ENCODE measurements at places on chromosomes 5 and 9. TPM values are rescaled to one million over a fixed set of nuclear protein-coding genes. Genes with fewer than 3 reads are reported as not detected.

The GSN gene
- total RNA-seq: 254 TPM

The WDR38 gene
- total RNA-seq: not detected

DNA sequence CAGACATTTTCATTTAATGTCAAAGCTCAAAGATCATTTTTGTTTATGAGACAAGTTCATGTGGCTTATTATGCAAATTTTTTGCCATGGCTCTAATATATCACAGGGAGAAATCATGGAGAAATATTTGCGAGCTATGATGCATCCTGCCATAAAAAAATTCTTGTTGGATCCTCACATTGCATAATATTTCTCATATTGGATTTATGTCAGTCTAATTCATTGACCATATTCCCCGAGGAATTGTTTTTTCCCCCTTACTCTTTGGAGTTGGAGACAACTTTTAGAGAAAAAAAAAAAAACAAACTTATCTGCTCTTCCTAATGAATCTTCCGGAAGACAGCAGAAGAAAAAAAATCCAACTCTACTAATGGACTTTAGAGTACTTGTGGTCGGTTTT is 4.3 kb downstream of the ZNF462 start:
- DNase-seq: no peak

GRCh38 chr9:6414247-6414641 is 1.2 kb downstream of the UHRF2 start:
- peak; percentile 66 for DNase-seq

DNA sequence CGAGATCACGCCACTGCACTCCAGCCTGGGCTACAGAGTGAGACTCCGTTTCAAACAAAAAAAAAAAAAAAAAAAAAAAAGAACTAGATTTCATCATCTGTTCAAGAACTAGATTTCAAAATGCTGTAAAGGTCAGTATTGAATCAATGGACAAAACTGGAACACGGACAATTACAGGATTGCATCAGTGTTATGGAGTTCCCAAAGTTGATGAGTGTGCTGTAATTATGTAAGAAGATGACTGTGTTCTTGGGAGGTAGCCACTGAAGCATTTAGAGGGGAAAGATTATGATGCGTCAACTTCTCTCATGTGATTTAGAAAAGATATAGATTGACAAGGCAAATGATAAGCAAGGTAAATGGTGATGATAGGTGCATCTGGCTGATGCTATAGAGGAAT is 6.5 kb downstream of the FAM240B start:
- peak; percentile 82 for DNase-seq

The DMRT1 gene
- not detected for total RNA-seq

GRCh38 chr5:178207917-178208280 is 3.6 kb downstream of the HNRNPAB start:
- DNase-seq: no peak

DNA sequence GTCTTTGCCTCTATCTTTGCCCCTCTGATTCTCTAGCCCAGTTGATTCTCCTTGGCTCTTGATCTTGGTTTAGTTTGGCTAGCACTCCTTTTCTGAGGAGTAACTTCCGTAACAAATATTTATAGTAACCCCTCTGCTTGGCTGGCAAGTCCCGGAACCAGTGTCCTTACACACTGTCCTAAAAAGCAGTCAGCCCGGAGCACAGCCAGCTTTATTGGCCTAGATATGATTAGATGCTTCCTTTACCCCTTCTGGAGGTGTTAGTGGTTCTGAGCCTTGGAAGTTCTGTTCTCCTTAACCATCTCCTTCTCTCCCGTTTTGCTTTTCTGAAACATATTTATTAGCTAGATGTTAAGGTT is 17.0 kb upstream of the MSMP start:
- DNase-seq: no peak

DNA sequence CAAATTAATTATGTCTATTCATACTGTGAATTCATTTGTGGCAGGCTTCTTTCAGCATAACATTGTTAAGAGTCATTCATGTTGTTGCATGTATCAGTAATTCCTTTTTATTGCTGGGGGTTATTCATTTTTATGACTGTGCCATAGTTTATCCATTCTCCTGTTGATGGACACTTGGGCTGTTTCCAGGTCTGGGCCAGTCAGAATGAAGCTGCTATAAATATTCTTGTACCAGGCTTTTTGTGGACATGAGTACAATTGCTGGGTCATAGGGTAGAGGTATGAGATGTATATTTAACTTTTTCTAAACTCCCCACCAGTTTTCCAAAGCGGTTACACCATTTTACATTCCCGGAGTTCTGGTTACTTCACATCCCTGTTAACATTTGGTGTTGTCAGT is 13.6 kb downstream of the PRPF4 start:
- DNase-seq: no peak

- no peak for DNase-seq
Measured at GRCh38 chr5:138338411-138339090, 485 bp downstream of the FAM53C start.

- DNase-seq: no peak
Measured at GRCh38 chr5:150609843-150610584, 30.4 kb upstream of the SYNPO start.

The LCN2 gene
- not detected for total RNA-seq

DNA sequence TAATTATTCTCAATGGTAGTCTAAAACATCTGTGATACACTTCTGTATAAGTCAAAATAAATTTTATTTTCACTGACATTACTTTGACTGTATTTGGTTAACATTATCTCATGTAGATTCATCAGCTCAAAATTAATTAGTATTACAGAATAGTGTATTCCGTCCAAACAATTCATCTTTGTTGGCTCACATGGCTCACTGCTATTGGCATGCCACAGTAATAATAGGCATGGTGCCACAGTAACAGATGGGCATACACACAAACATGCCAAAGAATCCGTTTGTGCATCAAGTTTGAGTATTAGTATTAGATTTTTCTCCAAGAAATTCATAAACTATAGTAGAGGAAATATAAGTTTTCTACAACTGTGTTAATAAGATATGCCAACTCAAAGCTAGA is 14.2 kb downstream of the AP3B1 start:
- DNase-seq: no peak

DNA sequence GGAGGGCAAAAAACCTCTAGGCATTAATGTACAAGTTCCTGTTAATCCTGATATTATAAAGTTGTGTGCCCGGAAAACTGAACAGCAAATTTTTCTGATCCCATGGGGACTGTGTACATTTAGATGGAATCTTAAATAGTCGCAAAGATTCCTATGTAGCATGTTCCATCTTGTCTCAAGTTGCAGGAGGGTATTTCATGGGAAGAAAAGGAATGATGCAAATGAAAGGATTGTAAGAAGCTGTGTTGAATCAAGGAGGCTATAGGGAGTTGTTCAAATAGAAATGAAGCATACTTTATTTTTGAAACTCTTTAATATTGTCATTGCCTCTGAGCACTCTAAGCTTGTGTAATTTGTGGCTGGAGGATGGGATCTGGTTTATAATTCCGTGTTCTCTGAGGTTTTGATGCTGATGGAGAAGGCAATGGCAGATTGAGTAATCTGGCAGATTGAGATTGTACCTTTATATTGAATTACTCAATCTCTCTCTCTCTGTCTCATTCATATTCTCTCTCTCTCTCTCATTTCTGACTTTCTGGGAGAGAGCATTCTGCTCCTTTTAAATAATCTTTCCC is 288.5 kb downstream of the OSTF1 start:
- no peak for DNase-seq

- no peak for DNase-seq
Measured at GRCh38 chr9:37144762-37145161, 24.4 kb downstream of the ZCCHC7 start.

DNA sequence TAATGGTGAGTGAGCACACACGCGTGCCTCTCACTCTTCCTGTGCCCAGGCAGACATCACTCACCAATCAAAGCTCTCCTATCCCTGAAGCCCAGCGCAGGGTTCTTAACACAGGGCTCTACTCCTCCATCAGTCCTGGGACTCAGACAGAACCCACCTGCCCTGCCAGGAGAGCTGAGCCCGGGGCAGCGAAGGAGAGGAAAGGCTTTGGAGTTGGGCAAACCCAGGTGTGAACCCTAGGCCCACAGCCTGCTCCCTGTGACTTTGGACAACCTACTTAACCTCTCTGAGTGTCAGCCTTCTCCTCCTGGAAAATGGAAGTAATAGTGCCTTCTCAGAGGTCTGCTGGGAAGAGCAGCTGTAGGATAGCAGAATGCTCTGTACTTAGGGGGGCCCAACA is 98.7 kb upstream of the SARDH start:
- no peak for DNase-seq

DNA sequence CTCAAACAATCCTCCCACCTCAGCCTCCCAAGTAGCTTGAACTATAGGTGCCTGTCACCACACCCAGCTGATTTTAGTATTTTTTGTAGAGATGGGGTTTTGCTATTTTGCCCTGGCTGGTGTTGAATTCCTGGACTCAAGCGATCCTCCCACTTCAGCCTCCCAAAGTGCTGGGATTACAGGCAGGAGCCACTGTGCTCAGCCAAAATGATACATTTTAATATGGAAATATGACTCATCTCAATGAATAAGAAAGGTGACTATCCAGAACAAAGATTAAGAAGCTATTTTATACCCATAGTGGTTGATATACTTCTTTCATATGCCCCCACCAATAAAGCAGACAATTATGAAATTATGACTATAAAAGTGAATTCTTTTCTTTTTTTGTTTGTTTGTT is 166.2 kb downstream of the NFIB start:
- DNase-seq: no peak

The RNF208 gene
- total RNA-seq: not detected

The CMBL gene
- 8.2 TPM for total RNA-seq

- no peak for DNase-seq
Measured at GRCh38 chr5:14560091-14560595, 21.4 kb upstream of the OTULINL start.

The SOX30 gene
- not detected for total RNA-seq

The RAB3C gene
- not detected for total RNA-seq

DNA sequence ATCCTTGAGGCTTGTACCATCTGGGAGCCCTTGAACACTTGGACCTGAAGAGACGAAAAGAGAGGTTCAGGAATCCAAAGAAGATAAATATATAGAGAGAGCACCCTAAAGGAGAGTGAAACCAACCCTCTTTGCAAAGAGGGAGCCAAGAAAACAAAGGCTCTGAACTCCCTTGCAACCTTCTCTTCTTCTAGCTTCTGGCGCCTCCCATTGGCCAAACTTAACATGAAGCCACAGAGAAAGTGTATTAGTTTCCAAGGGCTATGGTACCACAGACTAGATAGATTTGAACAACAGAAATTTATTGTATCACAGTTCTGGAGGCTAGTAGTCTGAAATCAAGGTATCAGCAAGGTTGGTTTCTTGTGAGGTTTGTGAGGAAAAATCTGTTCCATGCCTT is 175.1 kb downstream of the HCN1 start:
- DNase-seq: peak; percentile 1

DNA sequence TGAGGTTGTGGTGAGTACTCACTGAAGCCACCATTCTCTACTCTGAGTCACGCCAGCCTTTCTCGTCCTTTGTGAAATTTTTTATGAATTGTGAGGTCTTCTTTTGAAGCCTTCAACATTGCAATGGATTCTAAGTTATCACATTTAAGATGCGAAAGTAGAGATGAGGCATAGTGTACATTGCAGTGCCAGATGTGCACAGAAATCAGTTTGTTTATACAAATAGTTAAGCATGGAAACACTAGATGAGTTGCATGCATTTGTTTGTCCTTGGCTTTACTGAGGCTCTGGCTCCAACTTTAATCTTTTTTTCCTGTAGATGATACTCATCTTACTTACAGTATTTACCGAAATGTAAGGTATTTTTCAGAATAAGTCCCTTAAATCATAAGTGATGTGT is 453.7 kb upstream of the RIOK2 start:
- DNase-seq: peak; percentile 22

DNA sequence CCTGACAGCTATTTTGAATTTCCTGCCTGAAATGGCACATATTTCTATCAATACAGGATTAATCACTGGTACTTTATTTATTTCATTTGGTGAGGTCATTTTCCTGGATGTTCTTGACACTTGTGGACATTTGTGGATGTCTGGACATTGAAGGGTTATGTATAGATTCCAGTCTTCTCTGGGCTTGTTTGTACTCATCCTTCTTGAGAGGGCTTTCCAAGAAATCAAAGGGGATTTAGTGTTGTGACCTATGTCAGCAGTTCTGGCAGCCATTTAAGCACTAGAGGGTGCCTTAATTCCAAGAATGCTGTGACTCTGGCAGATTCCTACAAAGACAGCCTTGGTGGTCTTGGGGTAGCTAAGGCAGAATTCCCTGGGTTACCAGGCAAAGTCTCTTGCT is 259.7 kb downstream of the CSNK1G3 start:
- no peak for DNase-seq

DNA sequence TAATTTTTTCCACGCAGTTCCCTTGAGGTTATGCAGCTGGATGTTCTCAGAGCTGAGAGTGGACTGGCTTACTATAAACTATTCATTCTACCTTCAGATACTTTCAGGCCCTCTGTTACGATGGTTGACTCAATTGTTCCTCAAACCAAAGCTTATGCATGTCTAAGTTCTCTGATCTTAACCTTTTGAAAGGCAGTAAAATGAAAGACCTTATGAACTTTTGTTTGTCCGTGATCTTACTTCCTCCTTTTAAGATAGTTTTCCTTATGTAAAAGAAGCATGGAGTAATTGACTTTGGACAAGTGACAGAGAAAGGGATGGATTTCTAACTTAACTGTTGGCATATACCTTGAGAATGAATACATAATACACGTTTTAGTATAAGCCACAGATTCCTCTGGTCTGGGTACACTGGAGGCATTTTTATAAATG is 575.7 kb downstream of the PDE4D start:
- no peak for DNase-seq

GRCh38 chr5:177966839-177967166 is 29.2 kb downstream of the PROP1 start:
- DNase-seq: no peak

The GMCL2 gene
- total RNA-seq: not detected

The PCDHB2 gene
- 0.32 TPM for total RNA-seq

The SLC25A2 gene
- total RNA-seq: 0.64 TPM

DNA sequence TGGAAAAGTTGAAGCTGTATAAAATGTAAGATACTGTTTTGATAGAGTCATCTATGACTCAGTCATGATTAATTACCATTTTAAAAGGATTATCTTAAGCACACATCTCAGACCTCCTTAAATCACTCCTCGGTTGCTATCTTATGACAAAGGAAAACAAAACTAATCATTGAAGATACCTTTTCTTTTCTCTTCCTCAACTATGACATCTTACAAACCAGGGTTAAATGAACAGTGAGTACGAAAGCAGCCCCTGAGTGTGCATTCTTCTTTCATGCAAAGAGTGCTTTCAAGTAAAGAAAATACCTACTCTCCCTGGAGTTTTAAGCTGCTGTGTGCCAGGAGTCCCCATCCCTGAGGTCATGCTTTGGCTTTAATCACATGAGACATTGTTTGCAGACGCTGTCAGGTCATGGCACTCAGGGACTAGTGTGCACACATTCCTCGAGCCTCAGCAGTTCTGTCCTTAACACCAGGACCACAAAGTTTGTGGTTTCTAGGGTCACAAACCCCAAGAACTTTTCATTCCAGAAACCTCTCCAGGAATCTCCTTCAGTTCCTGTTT is 86.7 kb upstream of the ICE1 start:
- DNase-seq: peak; percentile 84

Measured in fibroblast of villous mesenchyme (primary cell).